Activated CD4-positive, CD25-positive, alpha-beta regulatory T cell treated with anti-CD3 and anti-CD28 coated beads, Interleukin-2, amount 50 U/mL, for 16 hours (primary cell): ENCODE measurements at places on chromosomes 2 and 18.
A peak's percentile ranks its signal among the peaks of the same experiment; 100 is the strongest.

GRCh38 chr18:25351777-25352628, at the start of gene ZNF521:
TSS of gene ZNF521 (minus strand) at chr18:25352166. CDS start at chr18:25350946, 1,220 bp downstream.
- DNase-seq, result no peak

DNA sequence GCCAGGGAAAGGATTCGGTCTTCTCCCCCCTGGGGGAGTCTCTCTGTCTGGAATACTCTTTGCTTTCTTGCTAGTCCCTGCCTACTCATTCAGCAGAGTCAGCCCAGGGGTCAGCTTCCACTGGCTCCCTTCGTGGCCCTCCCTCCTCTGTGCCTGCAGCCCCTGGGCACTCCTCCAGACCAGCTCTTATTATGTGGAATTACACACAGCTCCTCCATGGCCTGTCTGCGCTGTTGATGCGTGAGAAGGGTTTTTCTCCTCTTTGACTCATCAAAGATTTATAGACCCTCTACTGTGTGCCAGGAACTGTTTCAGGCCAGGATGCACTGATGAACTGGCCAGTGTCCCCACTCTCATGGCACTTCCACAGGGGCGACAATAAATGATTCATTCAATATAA, 44.4 kb downstream of the ST8SIA5 start:
- no peak for DNase-seq

DNA sequence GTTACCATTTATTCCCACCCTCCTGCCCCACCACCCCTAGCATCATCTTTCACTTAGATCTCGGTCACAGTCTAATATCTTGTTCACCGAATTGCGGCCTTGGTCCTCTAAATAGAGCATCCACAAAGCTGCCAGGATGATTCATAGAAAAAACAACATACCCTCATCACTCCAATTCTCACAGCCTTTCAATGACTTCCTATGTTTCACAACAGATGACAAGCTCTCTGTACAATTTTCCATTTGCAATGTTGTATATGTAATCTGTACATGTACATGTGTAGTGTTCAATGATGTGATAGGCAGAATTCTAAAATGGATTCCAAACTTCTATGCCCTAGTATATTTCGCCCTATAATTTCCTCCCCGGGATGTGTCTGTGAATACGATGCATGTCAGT, 675.6 kb upstream of the CELF4 start:
- no peak for DNase-seq

DNA sequence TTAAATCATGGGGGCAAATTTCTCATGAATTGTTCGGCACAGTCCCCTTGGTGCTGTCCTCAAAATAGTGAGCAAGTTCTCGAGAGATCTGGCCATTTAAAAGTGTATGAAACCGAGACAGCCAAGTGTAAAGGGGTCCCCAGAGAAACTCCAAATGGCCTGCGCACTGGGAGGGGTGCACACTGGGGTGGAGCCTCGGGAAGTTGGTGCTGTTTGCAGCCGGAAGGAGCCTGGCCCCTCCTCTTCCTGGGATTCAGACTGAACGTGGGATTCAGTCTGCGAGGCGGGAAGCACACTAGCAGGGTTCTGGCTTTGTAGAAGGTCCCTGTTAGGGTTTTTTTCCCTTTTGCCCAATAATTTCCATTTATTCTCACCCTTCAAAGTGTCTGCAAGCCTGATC, 48.8 kb downstream of the RABL2A start:
- DNase-seq, result no peak

DNA sequence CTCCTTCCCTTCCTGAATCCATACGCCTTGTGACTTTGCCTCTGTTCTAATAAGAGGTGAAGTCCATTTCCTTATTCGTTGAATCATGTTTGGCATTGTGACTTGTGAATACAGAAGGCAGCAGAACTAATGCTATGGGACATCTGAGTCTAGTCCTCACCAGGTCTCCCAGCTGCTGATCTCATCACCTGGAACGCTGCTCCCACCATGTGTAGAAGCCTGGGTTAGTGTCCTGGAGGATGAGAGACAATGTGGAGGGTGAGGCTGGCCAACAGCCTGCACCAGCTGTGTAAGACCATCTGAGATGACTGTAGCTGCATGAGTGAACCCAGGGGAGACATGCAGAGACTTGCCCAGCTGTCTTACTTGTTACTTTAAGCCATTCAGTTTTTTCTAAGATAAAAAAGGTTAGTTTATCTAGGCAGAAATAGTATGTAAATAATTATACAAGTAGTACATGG, 3.5 kb upstream of the HAAO start:
- DNase-seq, result no peak

- no peak for DNase-seq
Measured at GRCh38 chr18:5317186-5317585, 21.7 kb upstream of the ZBTB14 start.

DNA sequence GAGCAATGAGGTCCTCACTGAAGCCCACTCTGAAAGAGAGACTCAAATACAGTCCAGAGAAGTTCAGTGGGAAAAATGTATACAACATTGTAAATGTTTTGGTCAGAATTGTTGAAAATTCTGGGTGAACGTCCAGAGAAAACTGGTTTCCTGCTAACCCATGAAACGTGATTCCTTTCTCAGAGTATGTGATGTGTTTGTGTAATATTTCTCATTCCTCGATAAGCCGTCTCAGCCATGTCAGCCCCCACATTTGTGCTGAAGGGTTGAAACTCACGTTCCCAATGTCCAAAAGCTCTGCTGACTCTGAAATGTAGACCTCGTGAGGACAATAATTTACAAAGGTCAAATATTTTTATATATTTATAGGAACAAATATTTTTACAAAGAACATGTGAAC, 51.6 kb downstream of the BMP10 start:
- DNase-seq, result no peak

GRCh38 chr2:36556842-36557241, 41.1 kb downstream of the FEZ2 start:
- DNase-seq, result no peak

DNA sequence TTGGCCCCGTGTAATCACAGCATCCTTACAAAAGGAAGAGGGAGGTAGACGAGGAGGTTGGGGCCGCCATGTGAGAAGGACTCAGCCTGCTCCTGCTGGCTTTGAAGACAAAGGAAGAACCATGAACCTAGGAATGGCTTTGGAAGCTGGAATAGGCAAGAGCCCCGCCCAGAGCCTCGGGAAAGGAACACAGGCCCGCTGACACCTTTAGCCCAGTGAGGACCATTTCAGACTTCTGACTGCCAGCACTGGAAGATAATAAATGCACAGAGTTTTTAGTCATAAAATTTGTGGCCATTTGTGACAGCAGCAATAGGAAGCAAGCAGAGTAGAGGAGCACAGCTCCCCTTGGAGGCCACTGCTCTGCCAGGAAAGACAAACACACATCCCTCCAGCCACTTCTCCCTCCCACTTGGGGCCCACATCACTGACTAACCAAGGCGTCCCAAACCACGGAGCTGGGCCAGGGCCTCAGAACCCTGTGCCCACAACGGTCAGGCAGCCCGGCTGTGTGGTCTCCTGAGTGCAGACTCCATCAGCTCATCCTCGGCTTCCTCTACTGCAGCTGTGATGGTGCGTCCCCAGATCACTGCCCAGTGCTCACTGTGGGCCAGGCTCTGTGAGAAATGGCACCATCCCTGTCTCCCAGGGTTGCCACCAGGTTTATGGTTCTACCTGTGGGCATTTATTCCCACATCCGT, 39.7 kb downstream of the TFCP2L1 start:
- DNase-seq, result no peak

DNA sequence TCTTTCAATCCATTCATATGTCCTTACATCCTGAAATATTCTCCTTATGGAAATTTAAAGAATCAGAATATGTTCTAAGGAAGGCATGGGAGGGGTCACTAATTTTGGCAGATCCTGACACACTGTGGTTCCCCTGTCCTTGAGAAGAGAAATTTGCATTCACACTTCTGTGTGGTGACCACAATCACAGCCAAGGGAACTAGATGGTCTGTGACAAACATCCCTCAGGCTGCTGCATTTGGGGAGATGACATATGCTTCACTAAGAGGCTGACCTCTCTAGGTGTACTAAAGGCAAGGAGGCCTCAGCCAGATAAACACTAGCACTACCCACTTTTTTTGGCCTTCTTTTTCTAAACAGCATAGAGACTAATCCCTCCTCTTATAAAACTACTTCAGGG, 129.6 kb downstream of the MREG start:
- no peak for DNase-seq

GRCh38 chr2:36360063-36360462, 4.5 kb downstream of the CRIM1 start:
- DNase-seq, result no peak

GRCh38 chr2:172962824-172963223, 112.8 kb upstream of the MAP3K20 start:
- no peak for DNase-seq

DNA sequence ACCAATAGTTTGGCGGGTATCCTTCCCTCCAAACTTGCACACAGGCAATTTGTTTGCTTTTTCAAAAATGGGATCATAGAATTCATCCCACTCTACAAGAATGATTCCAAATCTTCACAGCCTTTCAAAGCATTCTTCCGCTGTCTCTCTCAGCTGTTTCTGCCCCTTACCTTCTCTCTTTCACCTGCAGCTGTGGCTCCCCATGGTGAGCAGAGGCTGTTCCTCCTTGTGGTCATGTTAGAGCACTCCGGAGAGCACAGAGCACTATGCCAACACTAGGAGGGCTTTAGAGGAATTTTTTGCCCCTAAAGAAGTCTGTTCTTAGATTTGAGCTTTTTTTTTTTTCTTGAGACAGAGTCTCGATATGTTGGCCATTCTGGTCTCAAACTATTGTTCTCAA, 30.4 kb downstream of the MTHFD2 start:
- no peak for DNase-seq

GRCh38 chr2:85539361-85540132, 579 bp downstream of the MAT2A start:
- DNase-seq, result peak; percentile 61

GRCh38 chr2:65049010-65049639, 7.1 kb upstream of the CEP68 start:
- no peak for DNase-seq

GRCh38 chr2:138534791-138535190, 33.2 kb downstream of the SPOPL start:
- DNase-seq, result no peak

DNA sequence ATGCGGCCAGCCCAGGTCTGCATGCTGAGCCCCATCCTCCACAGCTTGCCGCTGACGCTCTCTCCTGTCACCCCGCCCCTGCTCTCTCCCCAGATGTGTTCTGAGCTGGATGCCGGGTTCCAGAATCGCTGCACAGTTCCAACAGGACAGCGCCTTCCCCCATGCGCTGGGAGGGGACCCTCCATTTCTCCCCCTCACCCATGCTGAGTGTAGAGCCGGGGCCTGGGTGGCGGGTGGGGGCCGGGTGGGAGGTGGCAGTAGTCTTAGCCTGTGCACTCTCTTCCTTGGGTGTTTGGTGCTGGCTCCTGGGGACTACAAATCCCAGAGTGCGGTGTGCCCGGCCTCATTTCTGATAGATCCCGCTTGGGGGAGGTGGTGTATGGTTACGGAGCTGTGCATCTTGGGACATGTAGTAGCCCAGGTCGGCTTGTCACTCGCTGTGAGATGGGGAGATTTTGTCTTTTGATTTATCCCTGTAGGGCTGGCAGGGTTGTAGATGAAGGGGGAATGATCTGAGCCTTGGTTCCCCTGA, 6.8 kb downstream of the DNAJB2 start:
- DNase-seq, result no peak

DNA sequence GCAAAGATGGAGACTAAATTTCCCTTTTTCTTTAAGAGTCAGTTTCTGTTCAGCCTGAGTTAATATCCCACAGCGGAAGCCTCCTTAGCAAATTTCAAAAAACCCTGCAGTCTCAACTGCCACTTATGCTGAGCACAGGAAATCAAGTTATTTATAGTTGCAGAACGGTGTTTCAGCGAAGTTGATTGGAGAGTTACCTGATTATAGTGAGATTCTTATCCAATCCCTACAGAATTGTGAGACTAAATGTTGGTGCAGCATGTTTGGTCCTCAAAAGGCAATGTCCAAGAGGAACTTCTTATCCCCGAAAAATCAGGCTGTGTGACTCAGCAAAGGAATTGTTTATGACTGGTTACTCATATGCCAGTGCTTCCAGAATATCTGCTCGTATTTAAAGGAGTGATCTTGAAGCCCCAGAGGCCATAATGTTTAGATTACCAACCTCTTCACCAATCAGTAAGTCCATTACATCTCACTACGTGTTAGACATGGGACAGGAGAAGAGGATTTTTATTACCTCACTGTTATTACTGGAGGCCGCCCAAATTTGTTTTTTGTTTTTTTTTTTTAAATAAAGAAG, 67.9 kb downstream of the LRRFIP1 start:
- DNase-seq, result no peak

DNA sequence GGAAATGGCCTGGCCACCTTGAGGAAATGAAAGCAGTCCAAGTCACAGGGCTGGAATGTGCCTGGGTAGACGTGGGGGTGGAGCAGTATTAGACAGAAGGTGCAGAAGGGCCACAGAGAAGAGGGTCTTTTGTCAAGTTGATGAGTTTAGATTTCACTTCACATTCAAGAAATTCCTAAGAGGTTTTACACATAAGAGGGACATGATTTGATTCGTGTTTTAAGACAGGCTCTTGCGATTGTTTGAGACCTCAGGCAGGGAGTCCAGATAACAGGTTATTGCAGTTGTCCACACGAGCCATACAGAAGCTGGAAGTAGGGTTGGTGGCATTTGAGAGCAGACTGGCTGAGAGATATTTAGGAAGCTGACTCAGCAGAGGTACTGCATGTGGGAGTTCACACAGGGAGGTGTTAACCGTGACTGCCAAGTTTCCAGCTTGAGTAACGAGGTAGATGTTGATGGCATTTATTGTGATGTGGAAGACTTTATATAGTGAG, 64.6 kb downstream of the NEB start:
- DNase-seq, result no peak

- DNase-seq, result no peak
Measured at GRCh38 chr18:13611601-13612195, 114.7 kb downstream of the FAM210A start.

GRCh38 chr18:63271148-63271547, 48.4 kb downstream of the BCL2 start:
- no peak for DNase-seq

DNA sequence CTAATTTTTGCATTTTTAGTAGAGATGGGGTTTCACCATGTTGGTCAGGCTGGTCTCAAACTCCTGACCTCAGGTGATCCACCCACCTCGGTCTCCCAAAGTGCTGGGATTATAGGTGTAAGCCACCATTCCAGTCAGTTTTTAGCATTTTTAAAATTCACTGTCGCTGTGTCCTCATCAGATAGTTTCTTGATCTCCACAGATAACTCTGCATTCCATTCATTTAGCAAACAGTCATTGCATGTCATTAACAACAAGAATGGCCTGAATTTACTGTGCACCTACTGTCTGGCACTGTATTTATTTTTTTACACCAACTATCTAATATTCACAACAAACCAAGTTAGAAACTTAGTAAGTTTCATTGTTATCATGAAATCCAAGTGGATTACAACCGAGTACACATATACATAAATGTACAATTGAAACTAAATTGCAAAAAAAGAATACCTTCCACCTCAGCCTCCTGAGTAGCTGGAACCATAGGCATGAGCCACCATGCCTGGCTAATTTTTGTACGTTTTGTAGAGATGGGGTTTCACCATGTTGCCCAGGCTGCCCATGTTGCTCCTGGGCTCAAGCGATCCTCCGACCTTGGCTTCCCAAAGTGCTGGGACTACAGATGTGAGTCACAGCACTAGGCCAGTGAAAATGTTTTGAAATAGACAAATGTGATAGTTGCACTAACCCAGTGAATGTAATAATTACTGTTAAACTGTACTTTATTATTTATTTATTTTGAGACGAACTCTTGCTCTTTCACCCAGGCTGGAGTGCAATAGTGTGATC, 4.3 kb downstream of the MCEE start:
- no peak for DNase-seq

- no peak for DNase-seq
Measured at GRCh38 chr18:50734342-50734741, 85.5 kb downstream of the MRO start.

- DNase-seq, result no peak
Measured at GRCh38 chr2:204362581-204362980, 182.7 kb upstream of the PARD3B start.
